ENCODE measurements at places on chromosomes 16 and 17.

DNA sequence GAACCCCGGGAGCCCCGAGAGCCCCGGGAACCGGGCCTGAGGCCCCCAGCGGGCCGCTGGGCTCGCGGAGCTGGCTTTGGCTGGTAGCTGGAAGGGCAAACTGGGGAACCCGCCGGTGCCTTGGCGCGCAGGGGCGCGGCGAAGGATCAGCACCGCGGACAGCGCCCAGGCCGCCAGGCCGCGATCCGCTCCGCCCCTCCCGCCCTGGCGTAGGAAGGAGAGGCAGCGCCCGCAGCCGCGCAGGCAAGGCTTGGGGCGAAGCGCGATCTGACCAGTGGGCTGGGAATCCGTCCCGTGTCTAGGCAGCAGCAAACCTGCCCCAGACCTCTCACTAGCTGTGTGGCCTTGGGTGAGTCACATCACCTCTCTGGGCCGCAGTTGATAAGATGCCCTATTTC, 331 bp upstream of the CCDC92B start:
- peak; percentile 36 for DNase-seq

- peak; percentile 43 for DNase-seq
These were observed 13.2 kb upstream of the SLC12A3 start for GRCh38 chr16:56851671-56852400.

DNA sequence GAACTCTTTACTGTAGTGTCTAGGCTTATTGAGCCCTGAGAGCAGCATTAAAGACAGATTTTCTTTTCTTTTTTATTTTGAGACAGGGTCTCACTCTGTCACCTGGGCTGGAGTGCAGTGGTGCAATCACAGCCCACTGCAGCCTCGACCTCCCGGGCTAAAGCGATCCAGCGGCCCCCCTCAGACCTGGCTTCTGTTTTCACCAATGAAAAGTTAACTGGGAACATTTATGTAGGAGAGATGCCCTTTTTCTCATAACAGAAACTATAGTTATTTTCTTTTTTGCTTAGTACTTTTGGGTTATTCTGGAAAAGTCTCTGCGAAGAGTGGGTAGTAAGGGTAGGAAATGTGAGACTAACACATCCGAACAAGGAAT, 1.5 kb downstream of the MAP1LC3B start:
- DNase-seq: no peak

GRCh38 chr17:67366193-67367157, at the start of gene PSMD12:
Gene PSMD12 (minus strand): TSS chr17:67366577. CDS start chr17:67366519, 58 bp downstream.
- peak; percentile 82 for DNase-seq

DNA sequence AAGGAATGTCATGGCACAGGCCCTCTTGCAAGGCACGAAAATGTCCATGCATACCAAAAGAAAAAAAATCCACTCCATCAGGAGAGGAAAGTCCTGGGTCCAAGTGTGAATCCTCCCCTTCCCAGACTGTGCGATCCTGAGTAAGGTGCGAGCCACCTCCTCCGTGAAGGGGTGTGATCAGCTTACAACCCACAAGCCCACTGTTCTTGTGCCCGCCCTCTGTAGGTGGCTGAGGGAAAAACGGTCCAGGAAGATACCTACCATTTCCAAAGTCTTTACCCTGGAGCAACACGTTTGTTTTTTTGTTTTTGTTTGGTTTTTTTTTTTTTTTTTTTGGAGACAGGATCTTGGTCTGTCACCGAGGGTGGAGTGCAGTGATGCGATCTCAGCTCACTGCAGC, 116.5 kb downstream of the ZNF423 start:
- no peak for DNase-seq

DNA sequence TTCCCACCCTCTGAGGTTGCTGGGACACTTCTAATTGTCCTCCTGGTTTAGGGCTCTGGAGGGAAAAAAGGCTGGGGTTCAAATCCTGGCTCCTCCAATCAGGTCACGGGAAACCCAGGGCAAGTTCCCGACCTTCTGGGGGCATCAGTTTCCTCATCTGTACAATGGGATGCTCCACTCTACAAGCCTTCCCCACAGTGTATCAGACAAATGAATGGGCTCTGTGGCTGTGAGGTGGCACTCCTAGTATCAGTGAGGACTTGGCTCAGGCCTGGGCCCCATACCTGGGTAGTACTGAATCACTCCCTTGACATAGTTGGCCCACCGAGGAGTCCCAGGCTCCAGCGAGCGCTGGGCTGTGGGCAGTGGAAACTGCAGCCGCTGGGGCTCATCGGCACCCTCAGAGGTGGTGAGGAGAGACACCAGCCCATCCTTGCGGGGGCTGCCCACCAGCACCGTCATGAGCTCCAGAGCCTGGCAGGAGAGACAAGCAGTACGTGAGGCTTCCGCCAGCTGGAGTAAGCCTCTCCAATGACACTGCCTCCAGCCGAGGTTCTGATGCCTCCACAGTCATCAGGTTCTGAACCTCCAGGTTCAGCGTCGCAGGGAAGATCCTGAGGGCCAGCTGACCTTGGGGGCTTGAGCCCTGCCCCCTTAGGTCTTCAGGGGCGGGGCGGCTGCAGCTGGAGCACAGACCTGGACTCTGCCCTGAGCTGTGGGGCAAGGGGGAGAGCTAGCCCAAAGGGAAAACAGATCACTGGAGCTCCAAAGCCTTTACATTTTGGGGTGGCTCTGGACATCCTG, 1.2 kb downstream of the GALK1 start:
- DNase-seq: no peak

- no peak for DNase-seq
These were observed 130.1 kb upstream of the CCL2 start for GRCh38 chr17:34125010-34125409.

GRCh38 chr16:49428808-49429207, 55.2 kb downstream of the C16orf78 start:
- no peak for DNase-seq

DNA sequence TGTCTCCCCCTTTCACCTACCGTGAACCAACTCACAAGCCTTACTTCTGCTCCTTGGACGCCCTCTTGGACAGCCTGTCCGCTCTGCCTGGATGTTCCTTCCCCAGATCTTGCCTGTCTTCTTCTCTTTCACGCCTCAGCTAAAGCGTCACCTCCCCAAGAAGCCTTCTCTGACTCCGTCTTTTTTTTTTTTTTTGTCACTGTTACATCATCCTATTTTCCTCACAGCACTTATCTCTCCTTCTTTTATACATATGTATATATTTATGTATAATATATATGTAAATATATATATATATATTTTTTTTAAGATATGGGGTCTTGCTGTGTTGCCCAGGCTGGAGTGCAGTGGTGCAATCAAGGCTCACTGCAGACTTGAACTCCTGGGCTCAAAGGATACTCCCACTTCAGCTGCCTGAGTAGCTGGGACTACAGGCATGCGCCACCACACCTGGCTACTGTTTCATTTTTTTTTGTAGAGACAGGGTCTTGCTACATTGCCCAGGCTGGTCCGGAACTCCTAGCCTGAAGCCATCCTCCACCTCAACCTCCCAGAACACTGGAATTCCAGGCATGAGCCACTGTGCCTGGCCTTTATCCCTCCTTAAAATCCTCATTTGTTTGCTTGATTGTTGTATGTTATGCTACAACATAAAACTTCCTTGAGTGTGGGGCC, 16.5 kb upstream of the AKTIP start:
- DNase-seq: no peak

DNA sequence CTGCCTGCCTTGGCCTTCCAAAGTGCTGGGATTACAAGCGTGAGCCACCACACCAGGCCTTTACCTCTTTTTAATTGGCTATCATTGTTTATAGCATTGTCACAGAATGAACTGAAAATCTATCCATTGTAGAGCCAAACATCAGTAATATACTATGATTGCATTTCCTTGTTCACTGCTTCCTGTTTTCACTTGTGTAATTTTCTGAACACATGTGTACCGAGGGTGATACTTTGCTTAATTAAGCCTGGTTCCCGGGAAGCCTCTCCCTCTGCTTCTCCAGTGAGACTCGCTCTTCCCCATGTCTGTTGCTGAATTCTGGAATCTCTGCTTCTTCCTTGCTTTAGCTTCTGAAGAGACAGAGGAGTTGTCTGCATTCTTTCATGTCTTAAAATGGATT, 33.1 kb downstream of the POLR3E start:
- DNase-seq: no peak

GRCh38 chr16:28130099-28131088, 66.9 kb upstream of the GSG1L start:
- no peak for DNase-seq

GRCh38 chr16:82834151-82834815, 207.5 kb downstream of the CDH13 start:
- DNase-seq: no peak

GRCh38 chr16:85923153-85924021, 24.4 kb downstream of the IRF8 start:
- DNase-seq: peak; percentile 33
